ENCODE measurements at places on chromosomes 7 and 10.

DNA sequence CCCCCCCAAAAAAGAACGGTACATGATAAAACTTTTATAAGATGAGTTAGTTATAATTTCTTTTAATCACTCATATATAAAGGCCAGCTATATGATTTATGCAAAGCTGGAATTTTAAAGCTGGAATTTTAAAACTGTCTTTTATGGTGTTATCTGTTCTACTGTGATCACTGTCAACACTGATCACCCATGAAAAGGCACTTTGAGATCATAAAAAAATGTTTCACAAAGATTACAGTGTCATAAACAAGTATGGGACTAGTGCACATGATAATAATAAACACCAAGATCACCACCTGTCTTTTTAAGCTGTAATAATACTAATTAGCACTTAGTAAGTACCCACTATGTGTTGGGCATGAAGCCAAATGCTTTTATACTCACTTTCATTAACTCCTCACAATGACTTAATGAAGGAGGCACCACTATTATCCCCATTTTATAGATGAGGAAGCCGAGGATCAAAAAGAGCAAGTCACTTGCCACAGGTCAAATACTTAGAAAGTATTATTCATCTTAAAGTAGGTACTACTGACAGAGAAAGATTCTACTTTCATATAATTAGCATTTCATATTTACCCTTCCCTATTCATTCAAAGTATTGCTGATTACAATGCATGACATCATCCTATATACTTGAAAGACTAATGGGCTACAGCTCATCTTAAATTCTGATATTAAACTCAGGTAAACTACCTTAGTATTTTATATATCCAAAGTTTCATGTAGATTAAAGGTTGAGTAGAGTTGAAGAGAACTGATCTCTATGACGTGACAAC is 8.3 kb upstream of the RHOBTB1 start:
- DNase-seq, result no peak

GRCh38 chr10:132229834-132230556 is 43.2 kb downstream of the DPYSL4 start:
- no peak for DNase-seq

- DNase-seq, result no peak
Observed at GRCh38 chr10:6542999-6543430, 37.1 kb downstream of the PRKCQ start.

DNA sequence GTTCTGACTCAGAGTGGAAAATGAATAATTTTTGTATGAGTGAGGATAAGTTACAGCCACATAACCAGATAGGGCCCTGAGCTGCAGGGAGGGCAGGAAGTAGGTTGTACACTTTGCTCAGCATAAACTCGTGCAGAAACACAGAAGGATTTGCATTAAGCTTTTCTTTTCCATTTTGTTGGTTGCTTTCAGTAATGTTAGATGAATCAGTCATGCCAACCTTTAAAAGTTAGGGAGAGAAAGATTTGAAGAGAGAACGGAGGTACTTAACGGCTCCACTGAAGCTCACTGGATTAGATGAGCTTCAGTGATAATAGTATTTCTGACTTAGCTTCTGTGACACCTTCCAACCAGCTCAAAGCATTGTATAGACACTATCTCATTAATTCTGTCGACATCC is 348.1 kb downstream of the GATA3 start:
- DNase-seq, result no peak

DNA sequence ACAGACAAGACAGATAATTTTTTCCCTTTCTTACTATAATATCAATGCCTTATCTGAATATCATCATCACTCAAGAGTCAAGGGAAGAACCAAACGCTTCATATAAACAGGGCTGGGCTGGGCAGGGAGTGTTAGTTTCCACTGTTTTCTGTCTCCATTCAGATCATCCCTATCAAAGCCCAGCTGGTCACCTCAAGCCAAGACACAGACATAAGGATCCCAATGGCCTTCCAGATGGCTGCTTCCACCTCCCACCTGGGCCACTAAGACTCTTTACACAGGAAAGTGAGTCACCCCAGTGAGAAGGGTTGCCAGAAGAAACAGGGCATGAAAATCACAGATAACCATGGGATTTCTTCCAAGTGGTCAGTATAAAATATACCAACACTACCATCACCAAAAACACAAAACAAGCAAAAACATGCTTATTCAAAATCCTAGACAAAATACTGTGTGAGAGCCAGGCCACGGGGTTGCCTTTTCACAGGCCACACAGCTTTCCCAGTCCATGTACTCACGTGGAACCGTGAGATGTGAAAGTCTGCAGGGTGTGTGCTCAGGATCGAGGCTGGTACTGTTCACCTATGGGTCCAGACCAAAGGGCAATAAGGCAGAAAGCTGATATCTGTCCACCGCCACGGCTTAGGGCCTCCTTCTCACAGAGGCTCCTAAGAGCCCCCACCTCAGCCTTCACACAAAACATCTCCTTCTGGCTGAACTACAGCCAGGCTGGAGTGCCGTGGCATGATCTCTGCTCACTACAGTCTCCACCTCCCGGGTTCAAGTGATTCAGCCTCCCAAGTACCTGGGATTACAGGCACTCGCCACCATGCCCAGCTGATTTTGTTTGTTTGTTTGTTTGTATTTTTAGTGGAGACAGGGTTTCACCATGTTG is 5.7 kb downstream of the PRSS1 start:
- peak; percentile 65 for DNase-seq

- DNase-seq, result no peak
Observed at GRCh38 chr7:120989257-120990220, 1.0 kb downstream of the CPED1 start.

DNA sequence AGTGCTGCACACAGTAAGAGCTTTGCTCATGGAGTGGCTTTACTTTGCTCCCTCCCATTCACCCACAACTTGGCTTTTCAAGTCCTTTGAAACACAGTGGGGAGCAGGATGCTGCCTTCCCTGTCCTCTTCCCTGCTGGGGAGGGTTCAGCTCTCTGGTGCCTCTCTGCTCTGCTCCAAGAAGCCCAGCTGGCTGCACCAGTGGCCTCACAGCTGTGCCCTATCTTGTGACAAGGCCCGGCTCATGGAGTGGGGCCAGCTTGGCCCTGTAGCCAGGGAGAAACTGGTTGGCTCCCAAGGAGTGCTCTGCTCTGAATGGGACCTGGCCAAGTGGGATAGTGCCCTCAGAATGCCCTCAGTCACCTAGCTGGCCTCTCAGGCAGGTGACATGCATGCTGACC is 212.3 kb upstream of the ZMIZ1 start:
- DNase-seq, result no peak

DNA sequence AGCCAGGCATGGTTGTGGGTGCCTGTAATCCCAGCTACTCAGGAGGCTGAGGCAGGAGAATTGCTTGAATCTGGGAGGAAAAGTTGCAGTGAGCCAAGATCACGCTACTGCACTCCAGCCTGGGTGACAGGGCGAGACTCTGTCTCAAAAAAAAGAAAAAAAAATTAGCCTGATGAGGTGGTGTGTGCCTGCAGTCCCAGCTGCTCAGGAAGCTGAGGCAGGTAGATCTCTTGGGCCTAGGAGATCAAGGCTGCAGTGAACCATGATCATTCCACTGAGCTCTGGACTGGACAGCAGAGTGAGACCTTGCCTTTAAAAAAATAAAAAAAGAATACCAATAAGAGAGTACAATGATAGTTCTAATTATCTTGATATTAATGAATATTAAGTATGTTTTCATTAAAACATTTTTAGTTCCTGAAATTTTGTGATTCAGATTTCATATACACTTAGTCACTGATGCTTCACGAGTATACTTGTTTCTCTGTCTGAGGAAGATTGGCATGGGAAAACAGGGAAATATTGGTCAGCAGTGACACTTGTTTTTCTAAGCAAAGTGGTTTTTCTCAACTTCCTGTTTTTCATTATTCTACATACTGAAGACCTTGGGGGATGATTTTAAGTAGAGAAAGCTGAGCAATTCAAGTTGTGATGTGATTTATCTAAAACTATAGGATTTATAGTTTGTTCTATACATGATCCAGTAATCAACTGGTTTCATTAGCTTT is 76.8 kb downstream of the ADK start:
- no peak for DNase-seq

GRCh38 chr10:33559105-33559504 is 224.6 kb upstream of the NRP1 start:
- no peak for DNase-seq

- DNase-seq, result no peak
Observed at GRCh38 chr10:133159611-133159949, 439 bp upstream of the KNDC1 start.

GRCh38 chr7:139643951-139644585 is 120.6 kb downstream of the CLEC2L start:
- DNase-seq, result no peak

GRCh38 chr10:7181420-7181819 is 229.4 kb downstream of the SFMBT2 start:
- no peak for DNase-seq

DNA sequence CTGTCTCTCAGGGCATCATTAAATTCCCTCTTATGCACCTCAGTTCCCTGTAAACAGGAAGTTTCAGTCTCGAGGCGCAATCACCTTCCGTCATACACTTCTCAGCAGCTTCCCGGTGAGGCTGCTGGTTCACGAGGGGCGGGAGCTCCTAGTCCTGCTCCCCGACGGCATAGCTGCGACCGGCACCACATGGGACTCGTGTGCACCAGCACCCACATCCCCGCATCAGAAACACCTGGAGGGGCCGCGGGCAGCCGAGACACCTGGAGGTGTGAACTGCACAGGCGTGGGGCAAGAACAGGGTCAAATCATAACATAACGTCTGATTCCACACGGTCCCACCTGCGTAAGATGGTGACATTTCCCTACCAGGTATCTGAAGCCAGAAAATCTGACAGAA is 52.7 kb downstream of the DIP2C start:
- DNase-seq, result no peak

DNA sequence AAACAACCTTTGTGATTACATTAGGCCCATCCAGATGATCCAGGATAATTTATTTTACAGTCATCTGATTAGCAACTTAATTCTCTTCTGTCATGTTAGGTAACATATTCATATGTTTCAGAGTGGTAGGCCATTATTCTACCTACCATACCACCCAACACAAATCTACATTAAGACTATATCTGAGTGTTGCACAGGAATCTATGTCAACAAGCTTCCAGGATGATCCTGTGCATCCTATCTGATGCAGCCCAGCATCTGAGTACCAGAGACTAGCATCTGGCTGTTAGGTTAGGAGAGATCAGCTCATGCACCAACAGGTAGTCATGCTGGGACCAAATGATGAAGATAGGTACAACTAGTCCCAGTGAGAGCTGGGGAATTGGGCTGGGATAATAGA is 1.3 kb upstream of the DDX56 start:
- DNase-seq, result no peak

GRCh38 chr7:79979437-79979836 is 155.2 kb upstream of the GNAI1 start:
- no peak for DNase-seq

GRCh38 chr10:536371-536925 is 153.0 kb downstream of the DIP2C start:
- DNase-seq, result no peak

DNA sequence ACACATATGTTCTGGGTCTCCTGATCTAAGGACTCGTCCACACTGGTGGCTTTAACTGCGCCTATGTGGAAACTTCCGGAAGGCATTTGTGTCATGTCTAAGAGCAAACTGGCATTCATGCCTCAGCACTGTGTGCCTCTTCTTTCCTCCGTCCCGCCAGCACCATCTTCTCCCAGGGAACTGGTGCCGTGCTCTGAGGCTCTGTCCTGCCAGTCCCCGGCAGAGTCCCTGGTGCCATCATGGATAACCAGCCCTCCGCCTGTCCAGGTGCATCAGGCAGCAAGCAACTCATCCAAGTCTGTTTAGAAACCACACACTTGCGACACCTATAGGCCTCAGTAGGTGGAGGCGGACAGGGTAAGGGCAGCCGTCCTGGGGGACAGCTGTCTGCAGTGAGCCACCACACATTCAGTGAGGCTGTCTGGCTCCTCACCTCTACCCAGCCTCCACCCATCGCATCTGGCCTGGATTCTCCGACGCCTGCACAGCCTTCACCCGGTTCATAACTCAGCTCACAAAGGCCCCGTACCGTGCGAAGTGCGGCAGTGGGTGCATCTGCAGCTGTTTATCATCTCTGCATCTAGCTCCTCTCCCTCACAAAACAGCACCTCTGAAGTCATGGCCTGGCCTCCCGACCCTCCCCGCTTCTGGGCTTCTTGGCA is 162.7 kb downstream of the DIP2C start:
- DNase-seq, result no peak

DNA sequence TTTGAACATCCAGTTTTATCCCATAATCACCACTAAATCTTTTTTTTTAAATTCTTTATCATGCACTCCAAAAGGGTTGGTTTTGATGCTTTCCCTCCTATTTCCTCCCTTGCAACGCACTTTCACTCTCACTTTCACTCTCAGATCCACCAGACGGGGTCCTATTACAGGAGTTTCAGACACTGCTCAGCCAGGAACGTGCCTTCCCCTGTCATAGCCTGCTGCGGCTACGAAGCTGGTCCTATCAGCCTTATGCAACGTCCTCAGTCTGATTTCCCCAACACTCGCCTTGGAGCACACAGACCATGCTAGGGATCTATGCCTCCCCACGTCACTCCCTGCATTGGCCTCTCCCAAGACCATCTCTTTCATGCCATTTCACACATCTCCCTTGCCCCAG is 23.4 kb downstream of the ZPBP start:
- no peak for DNase-seq

DNA sequence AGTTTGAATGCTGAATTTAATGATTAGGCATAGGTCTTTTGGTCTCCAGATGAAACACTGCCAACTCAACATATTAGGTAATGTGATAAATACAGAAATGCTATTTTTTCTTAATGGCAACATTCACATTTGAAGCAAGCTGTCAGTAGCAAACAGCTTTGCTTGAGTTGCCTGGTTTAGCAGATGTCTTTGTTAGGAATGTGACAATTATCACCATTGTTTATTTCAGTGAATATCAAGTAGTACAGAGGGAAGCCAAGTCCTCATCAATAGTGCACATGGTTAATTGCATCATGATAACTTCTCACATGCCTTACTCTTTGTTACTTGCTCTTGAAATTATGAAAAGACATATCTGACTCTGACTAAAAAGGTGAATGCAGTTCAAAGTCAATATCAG is 23.7 kb upstream of the SEPTIN7 start:
- DNase-seq, result no peak

GRCh38 chr7:117085769-117086463 is 132.6 kb downstream of the ST7 start:
- no peak for DNase-seq

All from WERI-Rb-1 (cell line).